KBM-7 (cell line): ENCODE measurements at places on chromosomes 16 and 17.
A peak's percentile ranks its signal among the peaks of the same experiment; 100 is the strongest.

DNA sequence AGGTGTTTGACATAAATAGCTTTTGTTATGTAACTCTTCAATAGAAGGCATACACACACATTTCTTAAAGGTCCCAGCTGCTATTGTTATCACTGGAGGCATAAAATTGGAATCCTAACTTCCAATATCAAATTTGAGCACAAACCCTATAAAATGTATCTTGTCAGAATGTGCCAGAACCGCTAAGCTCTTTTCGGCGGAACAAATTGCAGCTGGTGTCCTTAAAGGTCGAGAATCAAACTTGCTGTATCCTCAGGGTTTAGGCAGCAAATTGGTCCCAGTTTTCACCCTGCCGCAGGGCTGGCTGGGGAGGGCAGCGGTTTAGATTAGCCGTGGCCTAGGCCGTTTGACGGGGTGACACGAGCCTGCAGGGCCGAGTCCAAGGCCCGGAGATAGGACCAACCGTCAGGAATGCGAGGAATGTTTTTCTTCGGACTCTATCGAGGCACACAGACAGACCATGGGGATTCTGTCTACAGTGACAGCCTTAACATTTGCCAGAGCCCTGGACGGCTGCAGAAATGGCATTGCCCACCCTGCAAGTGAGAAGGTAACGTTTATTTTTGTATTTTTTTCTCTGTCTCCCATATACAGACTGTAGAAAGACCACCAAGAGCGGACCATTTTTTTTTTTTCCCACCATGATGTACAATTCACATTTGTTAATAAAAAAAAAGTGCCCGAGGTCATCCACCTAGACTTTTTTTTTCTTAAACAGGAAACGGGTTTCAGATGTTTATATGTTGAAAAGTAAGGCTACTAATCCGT is 297.1 kb downstream of the IRF8 start:
- DNase-seq = no peak

- no peak for DNase-seq
These were observed 977 bp downstream of the NAGPA start for GRCh38 chr16:5032748-5033167.

GRCh38 chr17:43550754-43551153 is 4.6 kb upstream of the ETV4 start:
- DNase-seq = no peak

DNA sequence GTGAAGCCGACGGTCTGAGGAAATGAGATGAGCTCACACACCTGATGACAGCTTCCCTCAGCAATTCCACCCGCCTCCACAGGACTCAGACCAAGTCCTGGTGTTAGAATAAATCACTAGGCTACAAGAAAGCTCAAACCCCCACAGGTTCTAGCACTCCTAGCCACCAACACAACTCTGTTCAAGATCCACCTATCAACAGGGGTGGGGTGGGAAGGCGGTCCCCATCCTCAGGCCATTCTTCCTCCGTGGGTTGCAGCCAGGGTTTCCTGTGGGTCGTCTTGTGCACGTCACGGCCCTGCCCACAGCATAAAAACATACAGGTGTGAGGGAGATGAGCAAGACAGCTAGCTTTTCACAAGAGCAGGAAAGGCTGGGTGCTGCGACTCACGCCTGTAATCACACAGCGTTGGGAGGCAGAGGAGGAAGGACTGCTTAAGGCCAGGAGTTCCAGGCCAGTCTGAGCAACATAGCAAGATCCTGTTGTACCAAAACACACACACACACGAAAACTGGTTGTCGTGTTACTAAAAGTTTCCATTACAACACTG is 81.1 kb downstream of the ANKRD11 start:
- peak; percentile 19 for DNase-seq

DNA sequence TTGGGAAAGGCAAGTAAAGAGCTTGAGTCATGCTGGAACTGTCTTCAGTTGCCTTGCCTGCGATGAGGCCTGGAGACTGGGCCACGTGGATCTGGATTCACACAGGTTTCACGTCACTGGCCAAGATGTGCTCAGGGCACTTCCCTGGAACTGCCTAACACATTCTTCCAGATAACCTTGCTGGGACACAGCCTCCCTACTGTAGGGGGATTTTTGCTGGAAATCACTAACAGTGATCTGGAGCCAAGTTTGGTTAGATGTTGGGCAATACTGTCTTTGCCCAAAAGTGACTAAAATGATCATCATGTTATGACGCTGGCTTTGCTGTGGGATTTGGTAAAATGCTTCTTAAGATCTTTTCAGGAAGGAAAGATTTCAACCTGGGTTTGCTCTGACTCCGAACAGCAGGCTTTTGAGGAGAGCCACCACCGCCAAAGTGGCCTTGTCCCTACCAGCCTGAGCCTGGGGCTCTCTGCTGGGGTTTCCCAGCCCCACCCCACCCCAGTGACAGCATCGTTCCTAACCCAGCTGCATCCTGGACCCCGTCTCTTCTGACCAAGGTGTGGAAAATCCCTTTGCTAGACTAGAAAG is 14.7 kb downstream of the C1QTNF1 start:
- no peak for DNase-seq
